ENCODE measurements at places on chromosomes 2 and 18.

DNA sequence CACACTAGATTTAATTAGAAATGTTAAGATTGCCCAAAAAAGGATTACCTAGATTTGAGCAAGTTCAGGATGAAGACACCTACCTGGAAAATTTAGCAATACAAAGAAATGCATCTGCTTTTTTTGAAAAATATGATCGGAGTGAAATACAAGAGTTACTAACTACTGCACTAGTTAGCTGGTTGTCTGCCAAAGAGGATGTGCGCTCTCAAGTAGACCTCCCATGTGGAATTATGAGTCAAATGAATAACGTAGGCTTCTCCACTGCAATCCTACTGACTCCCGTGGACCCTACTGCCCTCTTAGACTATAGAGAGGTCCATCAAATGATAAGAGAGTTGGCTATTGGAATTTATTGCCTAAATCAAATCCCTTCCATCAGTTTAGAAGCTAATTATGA, 2.0 kb downstream of the ANKAR start:
- DNase-seq: no peak

- DNase-seq: no peak
Measured at GRCh38 chr2:224111576-224111975, 72.5 kb upstream of the SERPINE2 start.

- DNase-seq: no peak
Measured at GRCh38 chr2:119228964-119229363, 5.3 kb downstream of the STEAP3 start.

DNA sequence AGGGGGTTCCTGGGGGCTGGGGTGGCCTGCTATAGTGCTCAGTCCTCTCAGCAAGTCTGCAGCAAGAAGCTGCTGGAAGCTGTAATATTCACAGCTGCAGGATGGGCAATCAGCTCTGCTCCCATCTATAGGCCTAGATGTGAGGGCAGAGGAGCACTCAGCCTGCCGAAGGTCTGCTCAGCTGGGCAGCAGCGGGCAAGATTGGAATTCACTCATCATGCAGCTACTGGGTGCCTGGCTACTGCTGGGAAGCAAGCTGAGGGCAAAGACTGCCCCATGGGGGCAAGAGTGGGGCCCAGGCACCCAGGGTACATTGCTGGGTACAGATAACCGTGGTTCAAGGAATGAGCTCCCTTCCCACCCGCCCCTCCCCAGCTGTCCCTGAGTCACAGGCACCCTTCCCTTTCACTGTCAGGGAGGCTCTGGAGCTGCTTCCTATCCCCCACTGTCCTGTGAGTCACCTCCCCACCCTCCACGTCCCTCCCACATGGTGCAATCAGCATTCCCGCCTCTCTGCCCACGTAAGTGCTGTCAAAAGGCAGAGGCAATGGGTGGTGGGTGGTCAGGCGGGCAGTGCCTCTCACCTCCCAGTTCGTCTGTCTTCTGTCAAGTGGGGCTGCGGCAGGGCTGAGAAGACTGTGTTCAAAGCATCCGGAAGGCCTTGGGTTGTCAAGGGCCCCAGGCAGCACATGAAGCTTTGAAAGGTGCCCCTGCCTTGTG, 169.2 kb downstream of the TRIM43 start:
- DNase-seq: no peak

DNA sequence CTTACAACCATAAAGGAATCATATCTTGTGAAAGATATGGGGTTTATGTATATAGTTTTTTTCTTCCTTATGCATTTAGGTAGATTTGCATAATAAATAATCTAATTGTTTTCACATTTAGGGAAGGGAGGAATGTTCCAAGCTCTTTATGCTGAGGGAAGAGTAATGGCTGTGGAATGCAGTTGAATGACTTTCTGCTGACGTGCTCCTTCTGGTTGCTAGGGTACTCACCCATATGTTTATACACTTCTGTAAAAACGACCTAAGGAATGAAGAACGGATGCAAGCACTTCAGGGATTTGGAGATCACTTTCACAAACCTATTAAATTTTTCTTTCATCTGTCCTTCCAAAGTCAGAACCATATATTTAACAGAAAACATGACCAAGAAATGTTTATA, 29.2 kb upstream of the PPP4R1 start:
- no peak for DNase-seq

GRCh38 chr2:48952143-48952542, 196.6 kb upstream of the LHCGR start:
- no peak for DNase-seq

DNA sequence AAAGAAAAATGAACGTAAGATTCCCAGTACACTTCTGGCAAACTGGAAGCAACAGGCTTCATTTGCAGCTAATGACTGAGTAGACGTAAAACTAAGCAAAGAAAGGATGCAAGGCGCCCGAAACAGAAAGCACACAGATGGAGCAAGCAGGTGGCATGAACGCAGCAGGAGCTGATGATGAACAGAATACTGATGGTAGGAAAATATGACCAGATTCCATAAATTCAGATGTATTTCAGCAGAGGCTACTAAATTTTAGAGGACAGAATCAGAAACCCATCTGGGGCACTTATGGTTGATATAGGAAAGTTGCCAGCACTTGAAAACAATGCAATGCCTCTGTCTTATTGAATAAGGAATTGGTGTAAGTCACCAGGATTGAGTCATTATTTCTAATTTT, 658.7 kb upstream of the LINC00305 start:
- no peak for DNase-seq

DNA sequence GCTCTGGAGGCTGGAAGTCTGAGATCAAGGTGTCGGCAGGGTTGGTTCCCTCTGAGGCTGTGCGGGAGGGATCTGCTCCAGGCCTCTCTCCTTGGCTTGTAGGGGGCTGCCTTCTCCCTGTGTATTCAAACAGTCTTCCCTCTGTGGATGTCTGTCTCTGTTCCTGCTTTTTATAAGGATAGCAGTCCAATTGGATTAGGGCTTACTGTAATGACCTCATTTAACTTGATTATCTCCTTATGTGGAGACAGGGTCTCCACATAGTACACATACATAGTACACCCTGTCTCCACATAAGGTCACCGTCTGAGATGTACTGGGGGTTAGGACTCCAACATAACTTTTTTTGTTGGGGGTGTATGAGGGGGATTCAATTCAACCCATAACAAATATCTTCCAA, 30.5 kb downstream of the TCF7L1 start:
- DNase-seq: no peak
